Memory B cell (primary cell): ENCODE measurements at places on chromosomes 7 and 10.
A peak's percentile ranks its signal among the peaks of the same experiment; 100 is the strongest.

- H3K4me3 ChIP-seq: no peak overlapping the region
- DNase-seq: no peak
- H3K4me1 ChIP-seq: peaks cover 3% of the 10 kb centered on the region
Observed at GRCh38 chr7:87512906-87513305, 37.4 kb upstream of the ABCB4 start.

- H3K4me3 ChIP-seq: no peak overlapping the region
- no peak for DNase-seq
- no peaks in the 10 kb centered on the region for H3K4me1 ChIP-seq
- peaks cover 1% of the 10 kb centered on the region for H3K27me3 ChIP-seq
- no peaks in the 10 kb centered on the region for H3K36me3 ChIP-seq
Observed at GRCh38 chr7:117780832-117781231, 92.4 kb downstream of the CTTNBP2 start.

- H3K4me1 ChIP-seq: no peaks in the 10 kb centered on the region
- no peak for DNase-seq
- H3K36me3 ChIP-seq: no peaks in the 10 kb centered on the region
- H3K27me3 ChIP-seq: peaks cover 7% of the 10 kb centered on the region
Observed at GRCh38 chr7:97215556-97215955, 98.1 kb downstream of the SDHAF3 start.

DNA sequence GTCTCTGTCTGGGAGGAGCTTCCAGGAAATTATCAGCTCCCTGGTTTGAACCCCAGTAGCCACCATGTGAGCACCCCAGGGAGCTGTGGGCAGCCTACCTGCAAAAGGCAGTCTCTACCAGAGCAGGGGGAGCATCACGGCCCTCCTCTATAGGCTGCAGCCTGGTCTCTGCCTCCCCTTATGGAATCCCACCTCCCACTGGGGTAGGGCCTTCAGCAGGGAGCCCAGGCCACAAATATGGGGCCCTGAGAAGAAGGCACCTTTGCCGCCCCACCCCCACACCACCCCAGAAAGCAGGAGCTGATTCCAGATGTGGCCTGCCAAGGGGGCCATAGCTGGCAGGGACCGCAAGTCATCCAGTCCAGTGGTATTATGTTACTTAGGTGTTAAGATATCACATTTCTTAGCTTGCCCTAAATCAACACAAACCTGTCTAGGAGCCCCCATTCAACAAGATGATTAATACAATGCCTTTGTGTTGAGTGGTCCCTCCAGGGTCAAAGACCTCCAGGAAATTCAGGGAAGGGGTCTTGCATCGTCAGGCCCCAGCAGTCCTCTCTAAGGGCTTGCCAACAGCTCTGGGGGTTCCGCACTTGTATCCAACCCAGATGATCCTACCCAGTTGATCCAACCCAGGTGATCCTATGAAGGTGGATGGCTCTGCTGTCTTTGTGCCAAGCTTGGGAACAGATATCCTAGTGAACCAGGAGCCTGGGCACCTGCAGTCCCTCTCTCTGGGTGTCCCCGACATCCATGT lies 114.9 kb downstream of the OAT start:
- peaks cover 5% of the 10 kb centered on the region for H3K27me3 ChIP-seq
- H3K36me3 ChIP-seq: peaks cover 11% of the 10 kb centered on the region
- no peak overlapping the region for H3K27ac ChIP-seq
- H3K4me1 ChIP-seq: no peaks in the 10 kb centered on the region
- H3K4me3 ChIP-seq: no peak overlapping the region

DNA sequence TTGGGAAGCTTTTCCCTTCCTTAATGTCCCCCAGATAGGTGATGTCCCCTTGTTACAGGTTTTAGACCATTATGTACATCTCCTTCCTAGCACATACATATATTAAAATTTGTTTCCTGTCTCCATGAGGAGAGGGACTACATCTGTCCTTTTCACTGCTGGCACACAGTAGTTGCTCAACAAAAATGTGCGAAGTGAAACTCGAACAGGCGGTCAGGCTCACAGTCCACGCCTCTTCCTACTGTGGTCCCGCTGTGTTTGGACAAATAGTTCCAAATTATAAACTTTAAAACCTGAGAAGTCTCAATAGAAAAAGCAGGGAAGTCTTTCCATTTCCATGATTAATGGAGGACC lies 1.2 kb upstream of the HHEX start:
- no peak for DNase-seq
- peaks cover 26% of the 10 kb centered on the region for H3K4me1 ChIP-seq
- no peaks in the 10 kb centered on the region for H3K27me3 ChIP-seq
- peak overlapping the region; percentile 88 for H3K4me3 ChIP-seq
- peak overlapping the region; percentile 73 for H3K27ac ChIP-seq
